ENCODE measurements at places on chromosomes 6 and 20. TPM values are rescaled to one million over a fixed set of nuclear protein-coding genes. Genes with fewer than 3 reads are reported as not detected.

Gene SLC44A4
- not detected for total RNA-seq

DNA sequence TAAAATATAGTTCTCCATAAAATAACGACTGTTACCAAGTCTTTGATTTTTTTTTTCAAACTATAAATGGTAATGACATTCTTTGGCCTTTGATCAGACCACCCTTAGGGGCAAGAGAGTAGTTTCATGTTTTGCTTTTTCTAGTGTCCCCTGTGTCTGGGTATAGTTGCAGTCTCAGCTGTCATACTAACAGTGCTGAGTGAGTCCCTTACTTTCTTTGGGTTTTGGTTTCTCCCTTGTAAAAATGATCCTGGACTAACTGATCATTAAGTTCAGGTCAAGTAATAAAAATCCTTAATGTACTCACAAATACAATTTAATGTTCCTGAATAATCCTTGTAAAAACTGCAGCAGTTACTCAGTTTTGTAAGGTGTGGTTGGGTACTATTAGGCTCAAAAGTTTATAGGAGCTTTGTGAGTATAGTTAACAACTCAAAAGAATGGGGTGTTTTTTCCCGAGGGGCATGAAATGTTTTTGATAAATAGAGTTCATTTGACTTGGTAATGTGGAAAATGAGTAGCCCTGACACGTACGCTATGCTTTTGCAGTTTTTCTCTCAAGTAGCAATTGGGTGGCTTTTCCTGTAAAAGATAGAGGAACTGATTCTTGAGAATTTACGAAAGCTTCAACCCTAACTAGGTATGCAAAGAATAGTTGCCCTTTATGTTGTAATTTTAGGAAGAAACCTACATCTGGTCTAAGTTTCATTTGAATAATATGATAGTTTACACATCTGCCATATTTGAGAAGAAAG, 6.2 kb downstream of the PTPN1 start:
- no peak for DNase-seq

- no peak for DNase-seq
Measured at GRCh38 chr6:170446841-170447560, 106.1 kb downstream of the PSMB1 start.

- DNase-seq = no peak
Measured at GRCh38 chr6:108677357-108677756, 116.6 kb downstream of the FOXO3 start.

DNA sequence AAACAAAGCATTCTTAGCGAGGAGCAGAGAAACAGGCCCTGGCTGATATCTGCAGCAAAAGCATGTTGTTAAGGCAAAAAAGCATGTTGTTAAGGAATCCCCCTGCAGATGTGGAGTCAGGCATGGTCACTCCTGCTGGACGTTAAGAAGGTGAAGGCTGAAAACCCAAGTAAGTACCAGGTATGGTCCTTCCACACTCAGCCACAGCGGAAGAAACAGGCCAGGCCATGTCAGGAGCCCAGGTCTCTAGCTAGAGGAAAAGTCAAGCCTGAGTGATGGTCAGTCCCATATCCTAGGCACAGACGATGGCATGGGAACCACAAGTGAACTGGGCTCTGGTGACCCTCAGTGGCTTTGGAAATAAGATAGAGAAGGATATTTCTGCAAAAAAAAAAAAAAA, 32.5 kb upstream of the MAS1L start:
- DNase-seq = no peak
